Pons (tissue), 1 donor: ENCODE measurements at places on chromosomes 7 and 10.

DNA sequence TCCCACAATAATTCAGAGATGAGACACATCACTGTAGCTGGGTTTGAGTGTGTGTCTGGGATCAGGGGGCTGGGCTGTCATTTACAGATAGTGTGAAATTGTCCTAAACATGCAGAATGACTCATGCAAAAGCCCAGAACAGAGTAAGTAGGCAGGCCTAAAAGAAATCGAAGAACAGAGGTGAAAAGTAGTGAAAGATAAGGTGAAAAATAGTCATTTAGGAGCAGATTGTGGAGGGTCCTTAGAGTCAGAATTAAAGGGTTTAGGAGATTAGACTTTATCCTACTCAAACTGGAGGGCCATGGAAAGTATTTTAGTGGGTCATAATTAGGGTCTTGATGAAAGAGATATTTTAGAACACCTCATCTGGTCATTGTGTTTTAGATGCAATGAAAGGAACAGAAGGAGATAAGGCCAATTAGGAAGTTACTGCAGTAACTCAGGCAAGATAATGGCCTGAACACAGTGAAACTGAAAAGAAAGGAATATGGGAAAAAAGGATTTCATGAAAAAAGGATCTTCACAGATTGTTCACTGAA, 58.3 kb upstream of the NEBL start:
- no peak for DNase-seq

DNA sequence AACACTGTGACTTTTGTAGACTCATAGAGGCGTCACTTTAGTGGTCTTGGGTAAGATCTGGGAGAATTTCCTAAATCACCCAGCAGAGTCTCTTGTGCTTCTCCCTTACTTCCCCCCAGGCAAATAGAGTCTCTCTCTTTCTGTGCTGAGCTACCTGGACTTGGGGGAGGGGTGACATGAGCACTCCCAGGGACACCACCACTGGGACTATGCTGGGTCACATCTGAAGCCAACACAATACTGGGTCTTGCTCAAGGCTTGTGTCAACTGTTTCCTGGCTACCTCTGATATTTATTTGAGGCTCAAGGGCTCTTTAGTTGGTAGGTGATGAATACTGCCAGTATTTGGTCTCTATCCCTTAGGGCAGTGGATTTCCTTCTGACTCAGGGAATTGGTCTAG, 214.6 kb upstream of the TPK1 start:
- DNase-seq = no peak

DNA sequence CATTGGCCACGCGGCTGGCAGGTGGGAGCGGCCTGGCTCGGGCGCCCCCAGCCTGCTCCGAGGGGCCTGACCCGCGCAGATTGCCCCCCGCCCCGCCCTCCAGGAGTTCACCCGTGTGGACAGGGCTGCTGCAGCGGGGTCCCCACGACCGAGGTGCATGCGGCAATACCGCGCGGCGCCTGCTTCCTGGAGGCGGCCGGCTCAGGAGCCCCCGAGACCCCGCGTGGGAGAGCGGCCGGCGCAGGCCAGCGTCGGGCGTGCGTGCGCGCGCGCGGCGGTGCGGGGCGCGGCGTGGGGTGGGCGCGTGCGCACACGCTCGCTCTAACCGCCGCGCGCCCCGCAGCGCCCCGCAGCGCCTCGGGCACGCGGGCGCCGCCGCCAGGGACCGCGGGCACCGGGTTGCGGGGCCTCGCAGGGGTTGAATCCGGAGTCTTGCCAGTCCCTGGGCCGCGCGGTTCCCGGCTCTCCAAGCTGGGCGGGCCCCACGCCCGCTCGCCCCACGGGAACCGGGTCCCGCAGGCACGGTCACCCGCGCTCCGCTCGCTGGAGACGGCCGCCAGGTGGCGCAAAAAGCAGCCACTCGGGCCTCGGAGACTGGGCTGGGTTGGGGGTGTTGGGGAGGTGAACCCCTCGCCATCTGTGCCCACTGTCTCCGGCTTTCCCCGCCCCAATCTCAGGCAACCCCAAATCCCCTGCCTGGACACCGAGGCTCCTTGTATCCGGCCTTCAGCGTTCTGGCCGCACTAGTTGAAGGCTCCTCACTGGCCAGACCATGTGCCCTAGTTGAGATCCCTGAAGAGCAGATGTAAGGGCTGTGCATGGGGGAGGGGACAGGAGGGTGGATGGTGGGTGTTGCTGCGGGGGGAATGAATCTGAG, 1.3 kb upstream of the ACHE start:
- no peak for DNase-seq

DNA sequence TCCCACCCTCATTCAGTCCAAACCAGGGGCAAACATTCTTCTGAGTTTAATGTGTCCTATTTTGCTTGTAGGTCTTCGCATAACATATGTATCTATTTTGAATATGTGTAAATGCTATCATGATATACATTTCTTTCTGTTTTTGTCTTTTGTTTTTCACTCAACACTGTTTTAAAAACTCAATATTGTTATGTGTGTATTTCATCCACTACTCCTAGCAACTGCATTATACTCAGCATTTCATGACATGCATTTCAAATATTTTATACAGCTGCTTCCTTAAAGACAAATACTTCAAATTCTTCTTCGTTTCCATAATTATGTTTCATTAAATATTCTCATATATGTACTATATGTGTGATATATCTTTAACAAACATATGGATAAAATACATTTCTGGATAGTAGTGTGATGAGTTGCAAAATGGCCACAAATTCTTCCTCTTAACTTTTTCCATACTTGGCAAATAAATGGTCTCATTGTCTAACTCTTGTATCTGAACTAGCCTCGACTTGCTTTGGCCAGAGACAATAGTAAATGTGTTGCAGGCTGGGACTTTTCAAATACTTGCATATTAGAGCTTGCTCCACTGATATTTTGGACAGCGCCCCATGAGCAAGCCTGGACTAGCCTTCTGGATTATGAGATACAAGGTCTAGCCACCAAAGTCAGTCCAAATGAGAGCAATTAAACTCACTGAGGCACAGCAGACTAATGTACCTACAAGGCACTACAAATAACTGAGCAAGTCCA, 539.7 kb upstream of the KCND2 start:
- no peak for DNase-seq

GRCh38 chr10:30057421-30057841, 2.0 kb downstream of the JCAD start:
- no peak for DNase-seq

DNA sequence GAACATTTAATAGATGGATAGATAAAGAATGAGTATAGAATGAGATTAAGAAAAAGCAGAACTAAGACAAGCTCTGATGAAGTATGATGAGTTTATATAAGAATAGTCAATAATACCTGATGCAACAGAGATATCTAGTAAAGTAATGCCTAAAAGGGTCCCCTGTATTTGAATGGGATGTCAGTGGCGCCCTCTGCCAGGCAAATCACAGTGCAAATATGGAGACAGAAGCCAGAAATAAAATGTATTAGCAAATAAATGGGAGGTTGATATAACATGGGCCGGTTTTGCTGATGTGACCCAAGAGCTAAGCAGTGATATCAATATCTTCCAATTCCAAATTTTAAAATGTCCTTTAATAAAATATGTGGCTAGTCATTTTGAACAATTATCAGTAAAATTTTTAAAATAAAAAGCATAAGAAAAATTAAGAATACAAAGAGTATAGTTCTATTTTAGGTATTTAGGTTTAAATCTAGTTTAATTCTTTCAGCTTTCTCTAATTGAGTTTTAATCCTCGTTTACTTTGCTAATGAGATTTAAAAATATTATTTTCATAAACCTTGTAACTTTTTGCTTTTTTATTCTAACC, 62.6 kb downstream of the ADK start:
- no peak for DNase-seq

DNA sequence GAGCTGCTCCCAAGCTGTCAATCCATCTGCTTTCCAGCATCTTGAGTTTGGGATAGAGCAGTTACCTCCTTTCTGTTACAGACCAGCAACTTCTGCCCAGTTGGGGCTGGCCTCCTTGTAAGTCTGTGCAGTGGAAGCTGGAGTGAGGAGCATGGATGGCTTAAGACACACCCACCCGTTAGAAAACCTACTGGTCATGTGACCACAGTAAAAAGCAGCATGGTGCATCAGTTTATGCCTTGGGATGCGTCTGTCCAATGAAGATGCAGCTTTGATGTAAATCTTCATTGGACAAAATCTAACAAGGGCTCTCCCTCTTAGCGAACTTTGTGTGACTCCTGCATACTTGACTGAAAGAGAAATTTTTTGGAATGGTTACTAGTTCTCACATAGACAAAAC, 453.5 kb downstream of the TYW1 start:
- no peak for DNase-seq

DNA sequence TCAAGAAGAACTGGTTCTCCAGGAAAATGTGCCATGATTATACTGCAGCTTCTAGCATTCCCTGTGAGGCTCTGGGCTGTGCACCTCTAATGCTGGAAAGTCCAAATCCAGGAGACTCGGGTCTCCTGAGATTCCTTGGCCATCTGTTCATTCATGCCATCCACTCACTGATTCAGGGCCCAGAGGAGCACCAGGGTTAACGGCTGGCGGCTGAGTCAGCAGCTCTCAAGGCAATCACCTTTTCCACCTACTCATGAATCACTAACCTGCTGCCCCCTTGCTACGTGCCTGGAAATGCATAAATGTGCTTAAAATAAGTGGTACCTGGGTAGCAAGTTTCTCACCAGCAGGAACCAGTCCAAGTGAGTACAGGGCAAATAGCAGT, 132.7 kb downstream of the KCNMA1 start:
- no peak for DNase-seq

DNA sequence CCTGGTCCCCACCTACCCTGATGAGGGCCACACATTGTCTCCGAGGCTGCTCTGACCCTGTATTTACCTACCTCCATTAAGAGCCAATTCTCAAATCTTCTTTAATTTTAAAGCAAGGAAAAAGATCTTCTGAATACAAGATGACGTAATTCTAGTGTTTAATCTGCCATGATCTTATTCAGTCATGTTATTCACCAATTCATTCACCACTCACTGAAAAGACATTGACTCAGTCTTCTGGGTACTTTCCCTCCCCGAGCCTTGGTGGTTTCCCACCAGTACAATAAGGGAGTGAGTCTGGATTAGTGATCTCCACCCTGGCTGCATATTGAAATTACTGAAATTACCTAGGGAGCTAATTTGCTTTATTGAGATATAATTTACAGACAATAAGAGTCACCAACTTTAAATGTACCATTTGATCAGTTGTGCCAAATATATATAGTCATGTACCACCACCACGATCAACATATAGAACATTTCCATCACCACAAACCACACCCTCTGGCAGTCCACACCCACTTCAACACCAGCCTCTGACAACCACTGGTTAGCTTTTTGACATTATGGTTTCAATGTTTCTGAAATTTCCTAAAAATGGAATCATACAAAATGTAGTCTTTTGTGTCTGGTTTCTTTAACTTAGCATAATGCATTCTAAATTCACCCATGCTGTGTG, 117.5 kb upstream of the UNC5B start:
- DNase-seq = no peak

DNA sequence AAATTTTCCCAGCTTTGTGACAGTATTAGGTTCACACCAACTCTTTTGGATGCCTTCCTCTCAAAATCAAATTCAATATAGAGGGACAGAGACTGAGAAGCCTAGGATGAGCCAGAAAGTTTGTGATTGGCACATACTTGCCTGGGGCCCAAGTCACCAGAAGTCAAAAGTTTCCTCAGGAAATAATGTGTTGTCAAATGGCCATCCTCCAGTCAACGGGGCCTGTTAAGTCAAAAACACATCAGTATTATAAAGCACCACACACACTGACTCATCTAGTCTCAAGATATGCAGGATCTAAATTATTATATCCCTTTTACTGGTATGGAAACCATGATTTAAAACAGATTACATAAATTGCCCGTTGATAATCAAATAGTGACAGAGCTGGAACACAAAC, 158.1 kb downstream of the AHR start:
- no peak for DNase-seq
